ENCODE measurements at places on chromosomes 6 and 20.

- DNase-seq, result no peak
Observed at GRCh38 chr6:128491610-128492206, 28.7 kb downstream of the PTPRK start.

DNA sequence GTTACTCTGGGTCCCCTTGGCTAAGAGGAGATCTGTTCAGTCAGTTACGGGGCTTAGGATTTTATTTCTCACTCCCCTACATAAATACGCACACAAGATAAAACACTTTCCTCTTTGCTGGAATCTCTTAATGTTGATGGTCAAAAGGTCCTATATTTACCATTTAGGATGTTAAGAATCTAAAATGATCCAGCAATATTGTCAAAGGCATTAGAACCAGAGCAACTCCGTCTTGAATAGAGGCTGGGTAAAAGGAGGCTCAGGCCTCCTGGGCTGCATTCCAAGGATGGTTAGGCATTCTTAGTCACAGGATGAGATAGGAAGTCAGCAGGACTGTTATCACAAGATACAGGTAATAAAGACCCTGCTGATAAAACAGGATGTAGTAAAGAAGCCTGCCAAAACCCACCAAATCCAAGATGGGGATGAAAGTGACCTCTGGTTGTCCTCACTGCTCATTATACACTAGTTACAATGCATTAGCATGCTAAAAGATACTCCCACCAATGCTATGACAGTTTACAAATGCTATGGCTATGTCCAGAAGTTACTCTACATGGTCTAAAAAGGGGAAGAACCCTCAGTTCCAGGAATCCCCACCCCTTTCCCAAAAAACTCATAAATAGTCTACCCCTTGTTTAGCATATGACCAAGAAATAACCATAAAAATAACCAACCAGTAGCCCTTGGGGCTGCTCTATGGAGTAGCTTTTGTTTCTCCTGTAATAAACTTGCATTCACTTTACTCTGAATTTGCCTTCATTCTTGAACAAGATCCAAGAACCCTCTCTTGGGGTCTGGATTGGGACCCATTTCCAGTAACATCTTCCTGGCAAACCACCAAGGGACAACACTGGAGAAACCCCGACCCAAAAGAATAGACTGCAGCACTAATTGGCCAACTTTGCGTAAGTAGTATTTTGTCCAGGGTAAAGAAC lies 107.5 kb downstream of the DTNBP1 start:
- DNase-seq, result no peak

GRCh38 chr6:36914227-36914794 lies 28.6 kb downstream of the C6orf89 start:
- no peak for DNase-seq

GRCh38 chr20:19588241-19588640 lies 169.8 kb upstream of the RIN2 start:
- DNase-seq, result no peak

DNA sequence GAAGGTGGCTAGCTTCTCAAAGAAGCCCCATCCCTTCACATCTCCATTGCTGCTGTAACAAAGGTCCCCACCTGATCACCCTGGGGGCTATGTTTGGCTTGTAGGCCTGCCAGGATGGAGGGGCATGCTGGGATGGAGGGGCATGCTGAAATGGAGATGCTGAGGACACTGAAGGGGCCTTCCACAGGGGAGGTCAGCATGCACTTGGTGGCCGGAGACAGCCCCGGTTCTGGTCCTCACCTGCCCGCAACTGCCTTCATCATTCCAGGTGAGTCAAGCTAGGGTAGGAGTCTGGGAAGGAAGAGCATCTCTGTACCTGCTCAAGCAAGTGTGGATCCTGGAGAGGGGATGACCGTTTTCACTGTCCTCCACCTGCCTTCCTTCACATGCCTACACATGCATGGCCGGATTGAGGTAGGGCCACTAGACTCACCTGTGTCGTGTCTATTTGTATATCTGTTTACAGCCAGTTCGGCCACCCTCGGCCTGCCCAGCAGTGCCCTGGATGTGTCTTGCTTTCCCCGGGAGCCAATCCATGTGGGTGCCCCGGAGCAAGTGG lies 6.0 kb downstream of the L3MBTL1 start:
- DNase-seq, result no peak

- DNase-seq, result no peak
Observed at GRCh38 chr6:43455531-43456428, at the start of gene DLK2. TSS of gene DLK2 (minus strand) at chr6:43455548. CDS start at chr6:43454825, 723 bp downstream.

DNA sequence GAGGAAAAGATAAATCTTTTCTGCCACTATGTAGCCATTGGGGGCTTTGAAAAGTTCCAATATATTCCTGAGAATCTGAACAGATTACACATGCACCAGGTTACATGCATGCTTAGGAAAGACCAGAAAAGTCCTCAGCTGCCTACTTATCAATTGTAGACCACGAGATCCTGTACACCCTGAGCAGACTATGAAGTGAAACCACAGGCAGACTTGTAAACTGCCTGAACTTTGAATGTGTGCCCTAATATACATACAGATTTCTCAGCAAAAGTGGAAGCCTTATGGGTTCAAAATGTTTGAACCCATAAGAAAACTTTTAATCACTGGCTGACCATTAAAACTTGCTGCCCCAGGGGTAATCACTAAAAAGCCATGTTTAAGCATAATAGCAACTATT lies 273.5 kb upstream of the RUNX2 start:
- no peak for DNase-seq

DNA sequence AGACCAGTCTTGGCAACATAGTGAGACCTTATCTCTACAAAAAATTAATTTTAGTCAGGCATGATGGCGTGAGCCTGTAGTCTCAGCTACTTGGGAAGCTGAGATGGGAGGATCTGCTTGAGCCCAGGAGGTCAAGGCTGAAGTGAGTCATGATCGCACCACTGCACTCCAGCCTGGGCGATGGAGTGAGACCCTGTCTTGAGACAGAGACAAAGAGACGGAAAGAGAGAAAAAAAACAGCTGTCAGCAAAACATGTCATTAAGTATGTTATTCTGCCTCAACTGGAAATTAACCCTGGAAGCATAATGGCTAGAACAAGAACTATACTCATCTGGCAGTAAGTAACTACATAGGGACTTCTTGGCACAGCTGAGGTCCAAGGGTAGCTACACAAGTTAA lies 7.2 kb downstream of the MMS22L start:
- no peak for DNase-seq

DNA sequence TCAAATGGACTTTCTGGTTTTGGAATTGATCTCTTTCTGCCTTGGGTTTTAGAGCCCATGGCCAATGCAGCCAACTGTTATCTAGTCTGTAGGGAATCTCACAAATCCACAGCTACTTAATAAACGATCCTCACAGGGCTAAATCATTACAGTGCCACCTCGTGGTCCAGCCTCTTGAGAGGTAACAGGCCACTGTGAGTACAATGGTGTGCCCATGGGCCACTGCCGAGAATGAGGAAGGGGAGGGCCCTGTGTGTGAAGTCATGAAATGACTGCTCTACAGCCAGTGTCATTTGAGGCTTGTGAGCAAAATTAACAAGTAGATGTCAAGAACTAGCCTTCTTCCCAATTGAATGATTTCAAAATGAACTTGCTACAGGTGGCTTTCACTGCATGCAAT lies 54.3 kb upstream of the GMPR start:
- DNase-seq, result no peak

DNA sequence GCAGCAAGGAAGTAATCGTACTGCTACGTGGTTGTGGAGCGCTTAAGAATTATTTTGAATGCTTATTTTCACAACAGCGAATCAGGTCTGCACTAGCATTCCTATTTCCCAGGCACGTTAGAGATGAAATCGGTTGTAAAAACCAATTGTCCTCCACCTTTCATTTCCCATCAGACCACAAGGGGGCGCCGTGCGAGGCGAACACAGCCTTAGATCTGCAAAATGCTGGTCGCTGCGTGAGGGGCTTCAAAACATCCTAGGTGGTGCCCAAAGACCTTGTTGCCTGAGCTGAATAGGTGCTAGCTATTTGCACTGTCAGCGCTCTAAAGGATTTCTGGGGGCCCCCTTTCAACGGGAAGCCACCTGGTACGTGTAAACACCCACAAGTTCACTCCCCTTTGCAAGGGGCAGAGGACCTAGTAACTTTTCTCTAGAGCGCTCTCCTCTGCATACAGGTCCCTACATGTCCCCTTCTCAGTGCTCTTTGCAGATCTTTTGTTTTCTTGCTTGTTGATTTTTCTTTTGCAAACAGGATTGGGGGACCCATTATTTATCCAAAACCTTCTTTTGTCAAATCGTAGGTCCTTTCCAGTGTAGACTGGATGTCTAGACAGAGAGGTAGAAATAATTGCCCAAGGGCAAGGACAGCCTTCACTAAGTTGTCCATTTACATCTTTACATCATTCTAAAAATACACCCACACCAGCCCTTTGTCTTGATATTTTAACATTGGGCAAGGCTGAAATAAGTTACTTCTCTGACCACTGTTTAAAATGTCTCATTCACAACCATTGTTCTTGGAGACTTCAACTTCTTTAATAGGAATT lies 59.8 kb downstream of the NEDD9 start:
- DNase-seq, result no peak

- no peak for DNase-seq
Observed at GRCh38 chr20:60117065-60117464, 158.8 kb downstream of the CDH26 start.

- DNase-seq, result no peak
Observed at GRCh38 chr6:132400555-132400882, 756 bp downstream of the MOXD1 start.

DNA sequence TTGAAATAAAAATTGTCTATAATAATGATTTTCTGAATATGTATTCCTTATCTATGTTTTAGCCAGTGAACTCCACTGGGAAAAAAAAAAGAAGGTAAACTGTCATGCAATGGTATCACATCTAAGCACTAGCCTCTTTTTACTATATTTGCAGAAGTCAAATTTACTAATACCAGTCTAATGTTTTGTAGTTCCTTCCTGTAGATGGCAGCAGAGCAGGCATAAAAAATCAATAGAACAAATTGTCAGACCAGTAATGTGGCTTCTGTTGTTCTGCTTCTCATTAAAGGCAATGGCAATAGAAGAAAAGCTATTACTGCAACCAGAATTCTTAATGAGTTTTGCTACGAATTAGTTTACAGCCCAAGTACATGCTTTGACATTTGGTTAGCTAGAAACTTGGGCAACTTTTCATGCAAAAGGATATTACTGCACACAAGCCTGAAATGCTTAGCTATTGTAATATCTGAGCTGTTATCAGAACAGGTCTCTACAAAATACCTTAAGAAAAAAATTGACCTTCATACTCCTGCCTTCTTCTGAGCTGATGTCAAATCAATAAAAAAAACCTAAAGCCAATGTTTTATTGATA lies 476.9 kb downstream of the KHDRBS2 start:
- no peak for DNase-seq

- no peak for DNase-seq
Observed at GRCh38 chr6:101290346-101290745, 103.2 kb upstream of the GRIK2 start.
